ENCODE measurements at places on chromosomes 7 and 10.

DNA sequence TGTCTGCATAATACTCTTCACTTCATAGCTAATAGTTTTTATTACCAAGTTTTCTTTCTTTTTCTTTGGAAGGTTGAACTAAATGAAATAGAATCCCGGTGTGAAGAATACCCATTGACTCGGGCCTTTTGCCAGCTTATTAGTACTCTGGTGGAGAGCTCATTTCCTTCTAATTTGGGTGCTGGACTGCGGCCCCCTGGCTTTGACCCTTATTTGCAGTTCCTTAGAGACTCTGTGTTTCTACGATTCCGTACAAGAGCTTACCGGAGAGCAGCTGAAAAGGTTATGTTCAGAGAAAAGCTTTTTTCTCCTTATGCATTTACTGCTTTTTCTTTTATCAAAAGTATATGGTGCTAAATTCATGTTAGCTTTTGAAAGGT is 40.2 kb downstream of the NUP205 start:
- DNase-seq: no peak

GRCh38 chr10:43117031-43117776 is 21.0 kb upstream of the CSGALNACT2 start:
- no peak for DNase-seq

DNA sequence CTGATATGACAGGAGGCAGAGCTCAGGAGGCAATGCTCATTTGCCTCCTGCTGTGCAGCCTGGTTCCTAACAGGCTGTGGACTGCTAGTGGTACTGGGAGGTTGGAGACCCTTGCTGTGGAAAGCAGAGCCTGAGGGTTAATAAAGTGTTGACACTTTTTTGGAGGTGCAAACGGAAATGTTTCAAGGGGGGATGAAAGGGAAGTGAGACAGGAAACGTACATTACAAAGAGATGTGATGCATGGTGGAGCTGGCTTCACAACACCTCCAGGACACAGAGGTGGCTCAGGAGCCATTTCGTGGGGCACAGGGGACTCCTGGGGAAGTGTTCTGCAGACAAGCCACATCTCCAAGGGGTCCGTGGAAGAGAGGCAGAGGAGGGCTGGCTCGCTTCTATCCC is 137.6 kb upstream of the SVIL start:
- no peak for DNase-seq

DNA sequence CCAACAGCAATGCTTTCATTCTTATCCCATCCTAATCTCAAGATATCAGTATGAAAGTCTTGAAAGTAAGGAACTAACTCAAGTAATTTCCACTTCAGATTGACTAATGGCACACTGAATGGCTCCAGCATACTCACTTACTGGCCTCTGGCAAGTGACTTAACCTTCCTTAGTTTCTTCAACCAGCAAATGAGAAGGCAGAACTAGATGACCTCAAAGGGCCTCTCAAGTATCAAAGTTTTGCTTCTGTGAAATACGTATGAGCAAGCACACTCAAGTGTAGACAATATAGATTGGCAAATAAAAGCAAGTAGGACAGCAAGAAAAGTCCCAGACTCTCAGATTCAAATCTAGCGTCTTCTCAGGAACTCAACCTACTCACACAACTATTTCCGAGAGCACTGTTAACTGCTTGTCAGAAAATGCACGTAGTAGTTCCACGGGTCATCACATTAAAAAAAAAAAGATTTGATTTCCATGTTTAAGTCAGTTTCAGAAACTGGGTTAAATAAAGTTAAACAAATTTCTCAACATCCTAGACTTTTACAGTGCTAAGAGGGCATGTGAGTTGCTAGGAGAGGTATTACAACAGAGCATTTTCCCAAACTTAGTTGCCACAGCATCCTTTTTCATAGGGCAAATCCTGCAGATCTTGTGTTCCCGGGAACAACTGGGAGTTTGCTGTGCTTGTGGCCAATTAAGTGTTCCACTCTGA is 276.9 kb upstream of the KLF14 start:
- DNase-seq: no peak

- DNase-seq: no peak
Observed at GRCh38 chr7:64685741-64686140, 19.8 kb downstream of the ZNF107 start.

GRCh38 chr10:22133749-22134624 is 83.8 kb downstream of the EBLN1 start:
- no peak for DNase-seq

GRCh38 chr7:32658034-32658433 is 162.7 kb downstream of the AVL9 start:
- DNase-seq: no peak

GRCh38 chr7:111855161-111855841 is 293.0 kb upstream of the IMMP2L start:
- no peak for DNase-seq

DNA sequence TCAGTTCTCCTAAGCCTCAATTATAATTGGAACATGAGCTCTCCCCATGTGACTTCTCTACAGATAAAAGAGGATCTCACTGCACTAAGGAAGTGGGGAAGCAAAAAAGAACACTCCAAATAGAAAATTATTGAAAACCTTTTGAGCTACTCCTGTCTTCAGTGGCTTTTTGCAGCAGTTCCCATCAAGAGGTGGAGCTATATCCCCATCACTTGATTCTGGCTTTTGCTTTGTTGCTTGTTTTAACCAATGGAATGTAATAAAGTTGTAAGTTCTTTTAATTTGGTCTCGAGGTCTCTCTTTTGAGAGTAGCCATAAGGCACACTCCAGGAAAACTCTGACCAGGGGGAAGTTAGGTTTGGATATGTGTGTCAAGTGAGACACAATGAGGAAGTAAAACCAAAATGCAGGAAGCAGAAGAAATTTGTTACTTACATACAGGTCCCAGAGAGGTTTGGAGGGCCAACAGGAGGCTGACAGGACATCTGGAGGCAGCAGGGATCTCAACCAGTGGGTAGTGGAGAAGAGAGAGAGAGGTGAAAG is 569.4 kb downstream of the HTR7 start:
- DNase-seq: no peak

DNA sequence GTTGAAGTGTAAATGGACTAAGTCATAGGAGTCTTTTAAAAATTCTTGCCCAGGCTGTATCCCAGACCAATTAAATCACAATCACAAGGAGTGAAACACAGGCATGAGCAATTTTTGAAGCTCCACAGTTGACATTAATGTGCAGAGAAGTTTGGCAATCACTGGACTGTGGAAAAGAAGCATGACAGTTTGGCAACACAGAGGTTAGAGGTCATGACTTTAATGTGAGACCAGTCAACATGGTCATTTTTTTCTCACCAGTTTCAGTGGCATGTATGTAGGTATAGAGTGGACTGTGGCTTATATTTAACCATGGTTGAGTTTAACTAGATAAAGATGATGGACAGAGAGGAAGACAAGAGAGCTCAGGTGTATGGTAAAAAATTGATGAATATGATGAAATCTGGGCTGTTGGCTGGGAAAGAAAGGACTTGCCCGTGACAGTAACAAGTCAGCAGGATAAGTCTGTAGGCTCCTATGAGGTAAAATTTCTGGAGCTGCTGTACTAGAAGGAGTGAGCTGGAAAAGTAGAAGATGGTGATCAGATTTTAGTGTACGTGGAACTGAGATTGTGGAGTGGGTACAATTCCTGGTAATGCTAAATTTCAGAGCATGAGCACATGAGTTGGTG is 432.2 kb upstream of the GHITM start:
- no peak for DNase-seq

DNA sequence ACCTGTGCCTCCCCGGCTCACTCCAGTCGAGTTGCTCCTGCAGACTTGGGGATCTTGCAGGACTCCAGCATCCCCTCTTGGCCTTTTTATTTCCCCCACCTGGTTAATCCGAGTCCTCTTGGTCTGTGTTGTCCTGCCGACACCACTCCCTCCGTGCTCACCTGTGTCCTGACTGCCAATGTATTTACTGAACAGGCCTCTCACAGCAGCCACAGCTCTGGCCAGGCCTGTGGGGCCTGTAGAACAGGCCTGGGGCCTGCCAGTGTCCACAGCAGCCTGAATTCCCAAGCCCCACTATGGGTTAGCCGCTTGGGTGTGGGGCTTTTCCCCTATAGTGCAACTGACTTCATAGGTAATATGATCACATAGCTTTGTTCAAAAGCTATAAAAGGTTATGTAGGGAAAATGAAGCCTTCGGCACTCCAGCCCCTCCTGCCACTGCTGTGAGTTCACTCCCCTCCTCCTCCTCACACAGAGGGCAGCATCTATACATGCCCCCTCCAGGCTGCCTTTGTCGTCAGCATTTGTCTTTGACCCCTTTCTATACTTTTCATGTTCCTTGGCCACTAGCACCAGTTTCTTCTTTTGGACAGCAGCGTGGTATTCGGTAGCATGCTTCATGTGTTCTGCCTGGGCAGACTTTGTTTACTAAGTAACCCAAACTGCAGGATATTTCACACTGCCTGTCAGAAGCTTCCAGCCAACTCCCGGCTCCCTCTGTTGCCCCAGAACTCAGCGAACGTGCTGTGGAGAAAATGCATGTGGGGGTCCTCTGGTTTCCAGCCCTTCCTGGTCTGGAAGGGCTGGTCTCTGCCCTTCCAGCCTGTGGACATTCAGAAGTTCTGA is 46.1 kb downstream of the ZNF467 start:
- no peak for DNase-seq

DNA sequence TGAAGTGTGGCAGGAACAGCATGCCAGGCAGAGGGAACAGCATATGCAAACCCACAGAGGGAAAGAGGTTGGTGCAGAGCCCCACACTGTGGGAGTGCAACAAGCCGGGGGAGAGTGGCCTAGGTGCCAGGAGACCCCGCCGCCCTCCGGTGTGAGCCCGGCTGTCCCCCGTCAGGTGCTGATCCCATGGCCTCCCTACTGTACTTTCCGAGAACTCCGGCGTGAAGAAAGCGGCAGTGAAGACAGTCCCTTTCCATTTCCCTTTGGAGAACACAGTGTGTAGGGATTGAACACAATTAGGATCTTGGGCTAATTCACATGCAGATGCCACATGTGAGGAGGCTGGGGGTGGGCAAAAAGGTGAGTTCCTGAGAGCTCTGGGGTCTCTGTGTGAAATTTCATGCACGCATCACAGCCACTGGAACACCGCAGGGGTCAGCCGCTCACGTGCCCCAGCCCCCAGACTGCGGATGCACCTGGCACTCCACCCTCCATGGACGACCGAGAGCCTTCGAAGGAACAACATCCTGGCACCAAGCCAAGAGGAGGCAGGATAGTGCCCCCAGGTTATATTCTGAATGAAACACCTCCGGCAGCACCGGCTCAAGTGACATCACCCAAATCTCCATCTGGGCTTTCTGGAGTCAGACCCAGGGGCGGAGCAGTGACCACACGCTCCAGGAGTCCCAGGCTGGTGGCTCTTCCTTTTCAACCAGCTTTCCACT is 82.1 kb upstream of the PPP2R2D start:
- DNase-seq: no peak

GRCh38 chr7:135160858-135161653 is 9.5 kb downstream of the CYREN start:
- DNase-seq: no peak

DNA sequence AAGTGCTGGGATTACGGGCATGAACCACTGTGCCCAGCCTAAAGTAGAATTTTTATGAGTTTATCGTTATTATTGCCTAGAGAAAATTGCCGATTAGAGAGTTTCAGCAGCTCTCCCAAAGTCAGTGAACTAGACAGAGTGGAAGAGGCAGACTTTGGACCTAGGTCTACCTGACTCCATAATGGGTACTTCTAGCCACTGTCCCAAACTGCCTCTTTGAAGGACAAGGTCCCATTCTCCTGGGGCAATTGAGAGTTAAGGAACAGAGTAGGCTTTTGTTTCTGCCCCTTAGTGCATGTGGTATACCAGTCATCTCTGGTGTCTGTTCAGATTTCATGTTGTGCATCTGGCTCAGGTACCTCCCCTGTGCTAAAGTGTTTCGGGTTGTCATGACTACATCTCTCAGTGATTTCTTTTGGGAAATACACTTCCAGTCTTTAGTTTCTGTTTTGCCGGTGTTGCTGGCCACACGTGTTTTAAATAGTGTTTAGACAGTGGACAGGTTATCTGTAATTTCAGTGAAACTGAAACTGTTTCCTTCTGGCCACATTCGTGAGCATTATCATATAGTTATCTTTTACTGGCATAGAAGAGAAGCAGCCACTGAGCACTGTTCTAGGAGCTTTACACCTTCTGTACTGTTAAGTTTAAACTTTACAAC is 4.7 kb downstream of the TMEM236 start:
- DNase-seq: no peak

DNA sequence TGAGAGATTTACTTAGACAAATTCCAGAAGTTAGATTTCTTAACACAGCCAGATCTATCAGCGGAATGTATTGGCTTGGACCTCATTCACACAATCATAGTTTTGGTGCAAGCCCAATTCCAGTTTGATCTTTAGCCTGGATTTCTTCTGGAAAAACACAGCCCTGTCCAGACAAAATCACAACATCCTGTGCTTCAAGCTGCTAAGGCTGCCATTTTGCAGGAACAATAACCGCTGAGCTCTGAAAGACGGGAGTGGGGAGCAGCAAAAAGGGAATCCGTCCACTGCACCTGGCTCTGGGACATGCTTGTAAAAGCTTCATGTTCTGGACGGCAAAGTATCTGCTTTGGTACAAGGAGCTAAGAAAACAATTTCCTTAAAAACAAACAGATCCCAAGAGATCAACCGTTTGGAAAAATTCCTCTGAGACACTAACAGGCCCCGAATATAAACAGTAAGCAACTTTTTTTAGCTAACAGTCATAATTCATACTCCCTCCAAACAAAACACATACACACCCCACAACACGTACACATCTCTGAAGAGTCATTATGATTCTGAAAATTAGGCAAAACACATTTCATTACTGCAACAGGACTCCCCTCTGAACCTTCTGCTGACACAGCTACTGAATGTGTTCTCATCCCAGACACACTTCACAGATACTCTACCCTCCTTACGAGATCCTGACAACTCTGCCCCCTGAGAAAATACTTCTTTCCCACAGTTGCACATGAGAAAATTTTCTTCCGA is 32.4 kb downstream of the ITIH5 start:
- no peak for DNase-seq

- no peak for DNase-seq
Observed at GRCh38 chr10:62972103-62972502, 155.9 kb upstream of the EGR2 start.

DNA sequence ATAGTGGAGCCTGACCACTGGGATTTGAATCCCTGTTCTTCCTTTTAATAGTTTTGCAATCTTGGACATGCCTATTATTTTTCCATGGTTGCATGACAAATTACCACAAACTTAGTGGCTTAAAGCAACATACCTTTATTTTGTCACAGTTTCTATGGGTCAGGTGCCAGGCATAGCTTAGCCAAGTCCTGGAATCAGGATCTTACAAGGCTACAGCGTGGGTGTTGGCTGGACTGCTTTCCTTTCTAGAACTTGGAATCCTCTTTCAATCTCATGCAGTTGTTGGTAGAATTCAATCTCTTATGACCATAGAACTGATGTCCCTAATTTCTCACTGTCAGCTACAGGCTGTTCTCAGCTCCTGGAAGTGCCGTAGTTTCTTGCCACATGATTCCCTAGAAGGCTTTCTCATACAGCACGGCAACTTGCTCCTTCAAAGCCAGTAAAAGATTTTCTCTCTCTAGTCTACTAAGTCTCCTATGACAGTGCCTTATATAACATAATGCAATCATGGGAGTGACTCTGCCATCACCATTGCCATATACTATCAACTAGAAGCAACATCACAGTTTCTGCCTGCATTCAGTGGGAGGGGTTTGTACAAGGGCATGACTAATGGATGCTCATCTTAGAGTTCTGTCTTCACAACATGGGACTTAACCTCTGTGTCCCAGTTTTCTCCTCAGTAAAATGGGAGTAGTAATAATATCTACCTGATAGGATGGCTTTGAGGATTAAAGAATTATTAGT is 243.4 kb upstream of the FZD1 start:
- no peak for DNase-seq

Measured in stimulated activated CD4-positive, alpha-beta T cell treated with anti-CD3 and anti-CD28 coated beads, Interleukin-15, amount 100 ng/mL, for 1 hour (primary cell).